ENCODE measurements at places on chromosomes 12 and 14.

GRCh38 chr12:98388126-98388525, 127.3 kb upstream of the TMPO start:
- DNase-seq: no peak

DNA sequence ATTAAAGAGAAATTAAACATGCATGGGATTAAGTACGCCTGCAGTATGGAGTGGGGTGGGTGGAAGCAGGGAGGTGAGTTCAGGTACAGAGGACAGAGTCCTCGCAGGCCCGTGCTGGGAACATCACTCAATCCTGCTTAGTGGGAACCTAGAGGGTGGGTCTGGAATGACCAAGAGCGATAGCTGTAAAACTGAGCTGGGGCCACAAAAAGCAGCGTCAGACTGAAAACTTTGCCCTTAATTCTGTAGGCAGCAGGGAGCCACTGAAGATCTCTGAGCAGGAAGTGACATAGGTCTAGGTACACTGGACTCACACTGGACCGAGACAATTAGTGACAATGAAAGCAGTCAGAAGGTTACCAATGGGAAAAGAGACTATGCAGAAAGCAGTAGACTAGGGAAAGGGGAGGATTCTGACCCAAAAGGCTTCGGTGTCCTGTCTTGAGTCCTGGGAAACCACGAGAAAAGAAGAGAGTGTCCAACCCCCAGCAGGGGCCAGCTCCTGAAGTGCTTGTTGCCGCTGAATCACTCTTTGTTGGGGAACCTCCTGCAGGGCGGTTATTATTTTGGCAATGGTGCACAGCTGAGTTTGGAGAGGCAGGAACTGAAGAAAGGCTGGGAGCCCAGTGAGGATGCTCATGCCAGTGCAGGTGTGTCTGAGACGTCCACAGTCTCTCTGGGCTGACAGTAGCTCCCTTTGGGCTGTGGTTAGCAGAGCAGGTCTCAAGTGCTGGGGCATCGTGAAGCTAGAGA, 97.4 kb downstream of the PLXNC1 start:
- DNase-seq: no peak

DNA sequence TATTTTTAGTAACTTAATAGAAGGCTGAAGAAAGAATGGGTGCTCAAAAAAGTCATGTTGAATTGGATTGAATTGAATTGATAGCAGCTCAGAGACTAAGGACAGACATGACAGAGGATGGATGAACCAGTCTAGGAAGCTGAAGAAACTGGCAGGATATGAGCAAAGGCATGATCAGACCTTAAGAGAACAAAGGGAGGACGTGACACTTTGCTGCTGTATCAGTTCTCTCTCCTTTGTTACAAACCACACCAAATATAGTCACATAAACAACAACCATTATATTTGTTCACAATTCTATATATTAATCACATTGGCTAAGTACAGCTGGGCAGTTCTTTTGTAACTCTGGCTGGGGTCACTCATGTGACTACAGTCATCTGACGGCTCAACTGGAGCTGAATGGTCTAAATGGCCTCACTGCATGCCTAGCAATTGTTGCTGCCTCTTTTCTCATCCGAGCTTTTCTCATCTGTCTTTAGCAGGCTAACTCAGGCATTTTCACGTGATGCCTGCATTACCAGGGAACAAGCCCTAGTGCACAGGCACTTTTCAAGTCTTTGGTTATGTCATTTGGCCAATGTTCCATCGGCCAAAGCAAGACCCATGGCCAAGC, 355.0 kb downstream of the ETNK1 start:
- DNase-seq: no peak

GRCh38 chr14:70416725-70417349, at the start of gene SYNJ2BP:
TSS of gene SYNJ2BP (minus strand) at chr14:70417090. CDS start at chr14:70416963, 127 bp downstream.
- DNase-seq: peak; percentile 32

- DNase-seq: no peak
These were observed 326.3 kb downstream of the BMP4 start for GRCh38 chr14:53630336-53630735.

DNA sequence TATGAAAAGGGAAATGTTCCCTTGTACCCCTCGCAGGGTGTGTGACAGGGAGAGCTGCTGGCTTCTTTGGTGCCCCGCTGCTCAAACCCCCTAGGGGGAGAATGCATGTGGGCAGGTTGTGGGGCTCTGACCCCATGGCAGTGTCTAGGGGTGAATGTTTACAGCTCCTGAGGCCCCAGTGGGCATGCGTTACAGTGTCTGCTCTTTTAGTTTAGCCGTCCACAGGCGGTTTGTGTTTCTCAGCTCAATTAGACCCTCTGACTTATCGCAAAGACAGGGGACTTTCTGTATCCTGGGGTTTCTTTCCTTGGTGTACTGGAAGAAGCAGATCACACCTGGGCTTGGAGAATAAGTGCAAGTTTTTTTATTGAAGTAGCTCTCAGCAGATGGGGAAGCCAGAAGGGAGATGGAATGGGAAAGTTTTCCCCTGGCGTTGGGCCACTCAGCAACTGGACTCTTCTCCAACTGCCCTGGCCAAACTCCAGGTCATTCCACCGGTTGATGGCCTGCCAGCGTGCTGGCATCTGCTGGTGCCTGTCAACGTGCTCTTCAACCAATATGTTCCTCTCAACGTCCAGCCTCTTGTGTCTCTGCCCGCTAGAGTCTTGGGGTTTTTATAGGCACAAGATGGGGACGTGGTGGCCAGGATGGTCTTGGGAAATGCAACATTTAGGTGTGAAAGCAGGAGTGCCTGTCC, 720.9 kb downstream of the FSCB start:
- DNase-seq: no peak

DNA sequence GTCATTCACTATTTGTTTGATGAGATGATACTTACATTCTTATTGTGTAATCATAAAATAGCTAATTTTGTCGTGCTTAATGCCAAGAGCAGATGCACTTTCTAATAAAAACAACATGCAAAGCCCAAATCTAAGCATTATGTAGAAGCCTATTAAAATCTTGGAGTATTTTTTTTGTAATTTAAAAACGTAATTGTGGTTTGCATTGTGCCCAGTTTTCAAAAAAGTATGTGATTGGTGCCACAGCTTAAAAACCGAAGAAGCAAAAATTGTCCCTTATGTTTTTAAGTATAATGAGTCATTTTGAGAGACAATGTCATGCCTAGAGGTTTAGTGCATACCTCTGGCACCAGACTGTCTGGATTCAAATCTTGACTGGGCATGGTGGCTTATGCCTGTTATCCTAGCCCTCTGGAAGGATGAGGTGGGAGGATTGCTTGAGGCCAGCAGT, 464.8 kb upstream of the RGS6 start:
- no peak for DNase-seq

DNA sequence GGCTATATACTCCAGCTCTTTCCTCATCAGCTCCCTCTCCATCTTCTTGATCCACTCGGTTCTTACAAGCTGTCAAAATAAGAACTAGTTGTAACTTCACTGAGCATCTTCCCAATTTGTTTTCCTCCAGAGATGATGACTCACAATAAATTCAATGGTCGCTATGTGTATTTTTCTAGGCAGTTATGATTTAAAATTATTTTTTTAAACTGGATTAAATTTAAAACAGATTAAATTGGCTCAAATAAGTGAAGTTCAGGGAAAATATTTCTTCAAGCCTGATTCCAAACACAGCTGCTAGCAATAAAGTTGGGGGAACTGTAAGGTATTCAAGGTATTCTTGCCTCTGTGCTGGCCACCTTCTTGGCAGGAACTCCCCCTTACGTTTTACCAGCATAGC, 717.7 kb upstream of the USP15 start:
- no peak for DNase-seq

DNA sequence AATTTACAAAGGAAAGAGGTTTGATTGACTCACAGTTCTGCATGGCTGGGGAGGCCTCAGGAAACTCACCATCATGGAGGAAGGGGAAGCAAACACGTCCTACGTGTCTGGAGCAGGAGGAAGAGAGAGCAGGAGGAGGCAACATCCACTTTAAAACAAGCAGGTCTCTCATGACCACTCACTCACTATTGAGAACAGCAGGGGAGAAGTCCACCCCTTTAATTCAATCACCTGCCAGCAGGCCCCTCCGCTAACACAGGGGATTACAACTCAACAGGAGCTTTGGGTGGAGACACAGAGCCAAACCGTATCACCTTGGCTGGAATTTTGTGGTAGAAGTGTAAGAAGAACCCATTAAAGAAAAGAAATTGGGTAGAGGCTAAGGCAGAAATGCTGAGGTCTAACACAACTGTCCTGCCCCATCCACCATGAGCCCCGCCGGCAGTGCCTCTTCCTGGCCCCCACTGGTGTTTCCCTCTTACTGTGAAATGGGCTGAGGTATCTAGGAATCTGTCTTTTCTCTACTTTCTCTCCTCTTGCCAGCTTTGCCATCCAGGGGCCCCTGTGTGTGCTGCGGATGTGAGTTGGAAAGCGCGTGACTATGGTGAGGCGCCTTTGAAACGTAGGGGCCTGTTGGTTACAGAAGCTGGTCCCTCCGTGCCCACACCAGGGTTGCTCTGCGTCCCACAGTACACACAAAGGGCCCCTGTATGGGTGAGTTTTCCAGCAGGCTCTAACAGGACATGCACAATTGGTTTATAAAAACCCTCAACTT, 108.0 kb upstream of the TMEM132D start:
- DNase-seq: no peak

DNA sequence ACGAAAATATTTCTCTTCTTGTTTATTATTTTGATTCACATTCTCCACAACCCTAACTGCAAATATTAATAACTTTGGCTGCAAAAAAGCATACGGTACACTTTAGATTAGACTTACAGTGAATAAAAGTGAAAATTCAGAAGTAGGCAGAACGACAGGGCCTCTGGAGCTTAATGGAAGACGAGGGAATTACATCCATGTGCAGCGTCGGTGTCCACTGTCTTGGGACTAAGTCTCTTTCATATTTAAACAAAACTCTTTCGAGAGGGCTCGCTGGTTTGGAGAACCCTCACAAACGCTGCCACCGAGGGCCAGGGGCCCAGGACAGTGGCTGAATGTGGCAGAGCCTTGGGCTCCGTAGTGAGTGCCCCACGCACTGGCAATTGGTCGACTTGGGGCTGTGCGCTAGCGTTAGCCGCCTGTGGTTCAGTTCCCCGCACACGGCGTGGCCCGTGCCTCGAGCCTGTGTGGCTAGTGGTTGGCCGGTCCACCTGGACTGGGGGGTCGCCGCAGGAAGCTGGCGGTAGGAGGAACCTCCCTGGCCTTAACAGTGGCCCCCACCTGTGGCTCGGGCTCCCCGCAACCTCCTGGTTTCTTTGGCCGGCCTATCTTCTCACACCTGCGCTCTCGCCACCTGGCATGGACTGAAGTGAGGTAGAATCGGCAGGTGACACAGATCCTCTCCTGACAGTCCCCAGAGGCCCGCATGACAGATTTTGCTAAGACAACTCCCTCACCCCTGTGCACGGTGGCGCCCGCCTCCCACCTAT, 739 bp upstream of the PAX9 start:
- DNase-seq: no peak

- no peak for DNase-seq
These were observed 149.6 kb upstream of the DYRK2 start for GRCh38 chr12:67498991-67499390.

- peak; percentile 54 for DNase-seq
These were observed 581 bp downstream of the PITPNM2 start for GRCh38 chr12:123150275-123150743.

DNA sequence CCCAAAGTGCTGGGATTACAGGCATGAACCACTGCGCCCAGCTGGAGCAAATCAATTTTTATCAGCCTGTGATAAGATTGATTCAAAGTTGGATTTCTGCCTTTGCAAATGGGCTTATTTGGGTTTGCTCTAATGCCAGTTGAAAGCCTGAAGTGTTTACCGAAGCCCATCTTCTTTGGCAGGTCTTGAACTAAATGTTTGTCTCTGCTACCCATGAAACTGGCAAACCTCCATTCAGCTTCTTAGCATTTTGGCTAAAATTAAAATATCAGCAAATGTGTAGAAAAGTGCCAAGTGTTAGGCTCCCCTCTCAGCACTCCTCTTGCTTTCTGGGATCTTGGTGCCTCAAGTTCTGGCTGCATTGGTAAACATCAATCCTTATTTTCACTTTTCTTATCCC, 61.5 kb downstream of the MGAT4C start:
- DNase-seq: no peak

GRCh38 chr12:71787580-71787979, 32.9 kb downstream of the RAB21 start:
- no peak for DNase-seq

GRCh38 chr12:30440826-30441602, 254.7 kb downstream of the IPO8 start:
- DNase-seq: no peak

GRCh38 chr12:107818984-107819383, 44.5 kb downstream of the ASCL4 start:
- no peak for DNase-seq

GRCh38 chr12:100058482-100059029, 73.8 kb upstream of the ANKS1B start:
- no peak for DNase-seq

- no peak for DNase-seq
These were observed 16.4 kb downstream of the NAV3 start for GRCh38 chr12:77847060-77847541.

- DNase-seq: no peak
These were observed 233.3 kb downstream of the CCDC59 start for GRCh38 chr12:82124711-82125380.

DNA sequence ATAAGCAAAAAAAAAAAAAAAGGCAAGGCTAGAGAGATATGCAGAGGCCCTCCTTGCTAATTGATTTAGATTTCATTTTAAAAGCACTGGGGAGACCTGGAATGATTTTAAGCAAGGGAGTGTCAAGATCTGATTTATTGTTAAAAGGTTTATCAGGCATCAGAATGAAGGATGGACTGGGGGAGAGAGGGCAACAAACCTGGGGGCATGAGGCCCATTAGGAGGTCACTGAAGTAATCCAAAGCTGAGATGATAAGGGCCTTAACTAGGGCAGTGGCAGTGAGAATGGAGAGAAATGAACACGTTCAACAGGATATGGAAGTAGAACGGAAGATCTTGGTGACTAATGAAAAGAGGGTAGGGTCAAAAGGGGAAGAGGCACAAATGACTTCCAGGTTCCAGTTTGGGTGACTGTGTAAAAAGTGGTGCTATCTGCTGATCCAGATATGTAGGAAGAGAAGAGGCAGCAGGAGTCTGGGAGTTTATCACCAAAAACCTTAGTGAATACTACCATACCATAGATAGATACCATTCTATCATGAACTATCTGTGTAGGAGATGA, 24.0 kb downstream of the KITLG start:
- DNase-seq: no peak

Data from stimulated activated naive CD8-positive, alpha-beta T cell treated with anti-CD3 and anti-CD28 coated beads, Interleukin-15, amount 100 ng/mL, for 72 hours (primary cell).